Activated B cell treated with CpG ODN at 0.5 μM for 24 hours (primary cell): ENCODE measurements at places on chromosomes 6 and 20. TPM values are rescaled to one million over a fixed set of nuclear protein-coding genes. Genes with fewer than 3 reads are reported as not detected.

Gene COL21A1
- not detected in 2 replicates for total RNA-seq

Gene KCNQ2
- total RNA-seq: not detected in 2 replicates

Gene RSPH4A
- total RNA-seq: 0.39 and 0.40 TPM in 2 replicates

Gene SLC35D3
- total RNA-seq: not detected in 2 replicates

Gene NRSN2
- 7.6 and 12.8 TPM in 2 replicates for total RNA-seq

Gene LST1
- 7.8 and 8.4 TPM in 2 replicates for total RNA-seq

Gene TAP2
- 141 and 172 TPM in 2 replicates for total RNA-seq

Gene TNFRSF6B
- total RNA-seq: not detected in 2 replicates

Gene PDE7B
- 1.5 and 1.8 TPM in 2 replicates for total RNA-seq

Gene SGK2
- 0.73 and 1.1 TPM in 2 replicates for total RNA-seq

Gene PPP1R3G
- total RNA-seq: 0.11 and 0.15 TPM in 2 replicates

Gene IMPG1
- not detected in 2 replicates for total RNA-seq

Gene KCNQ5
- 10.1 and 12.0 TPM in 2 replicates for total RNA-seq

Gene HTR1E
- total RNA-seq: not detected in 2 replicates

Gene PPP1R11
- 43.0 and 43.1 TPM in 2 replicates for total RNA-seq

Gene FAM83C
- total RNA-seq: not detected in 2 replicates

Gene TSBP1
- total RNA-seq: not detected in 2 replicates

Gene C6orf132
- total RNA-seq: not detected in 2 replicates

Gene CDH4
- total RNA-seq: not detected in 2 replicates

Gene PSORS1C2
- total RNA-seq: not detected in 2 replicates

Gene PI16
- 0.10 and 0.78 TPM in 2 replicates for total RNA-seq

Gene DZANK1
- total RNA-seq: 5.3 and 6.0 TPM in 2 replicates

Gene BTN1A1
- total RNA-seq: 0.18 and 0.46 TPM in 2 replicates

Gene HCRTR2
- not detected in 2 replicates for total RNA-seq

Gene OR2J3
- not detected in 2 replicates for total RNA-seq

Gene RIPOR2
- 260 and 302 TPM in 2 replicates for total RNA-seq

Gene SLC17A1
- total RNA-seq: not detected in 2 replicates

Gene VGLL2
- not detected in 2 replicates for total RNA-seq

Gene DEF6
- total RNA-seq: 68.7 and 79.9 TPM in 2 replicates

Gene RSPH3
- total RNA-seq: 1.9 and 2.4 TPM in 2 replicates

Gene UTRN
- total RNA-seq: 52.2 and 53.5 TPM in 2 replicates

Gene PAX1
- not detected in 2 replicates for total RNA-seq

Gene FAM110A
- 9.2 and 11.0 TPM in 2 replicates for total RNA-seq

Gene ZSCAN9
- total RNA-seq: 25.9 and 30.3 TPM in 2 replicates

Gene TTBK1
- total RNA-seq: 0.02 and 0.13 TPM in 2 replicates

Gene HUS1B
- total RNA-seq: 1.3 and 2.7 TPM in 2 replicates

Gene CD83
- total RNA-seq: 483 and 492 TPM in 2 replicates

Gene VSX1
- not detected in 2 replicates for total RNA-seq

Gene SOBP
- 1.1 TPM in 2 replicates for total RNA-seq

Gene SOX18
- not detected in 2 replicates for total RNA-seq

Gene OR2H2
- not detected in 2 replicates for total RNA-seq

Gene RNF8
- total RNA-seq: 18.7 and 18.8 TPM in 2 replicates

Gene SAPCD1
- total RNA-seq: 7.7 and 9.0 TPM in 2 replicates

Gene RANBP9
- 30.7 and 34.7 TPM in 2 replicates for total RNA-seq
